ENCODE measurements at places on chromosomes 7 and 10.
A peak's percentile ranks its signal among the peaks of the same experiment; 100 is the strongest.

GRCh38 chr7:76220185-76221057 is 18.7 kb downstream of the SRRM3 start:
- DNase-seq, result no peak

- DNase-seq, result no peak
Measured at GRCh38 chr10:59864141-59864962, 42.0 kb downstream of the CCDC6 start.

DNA sequence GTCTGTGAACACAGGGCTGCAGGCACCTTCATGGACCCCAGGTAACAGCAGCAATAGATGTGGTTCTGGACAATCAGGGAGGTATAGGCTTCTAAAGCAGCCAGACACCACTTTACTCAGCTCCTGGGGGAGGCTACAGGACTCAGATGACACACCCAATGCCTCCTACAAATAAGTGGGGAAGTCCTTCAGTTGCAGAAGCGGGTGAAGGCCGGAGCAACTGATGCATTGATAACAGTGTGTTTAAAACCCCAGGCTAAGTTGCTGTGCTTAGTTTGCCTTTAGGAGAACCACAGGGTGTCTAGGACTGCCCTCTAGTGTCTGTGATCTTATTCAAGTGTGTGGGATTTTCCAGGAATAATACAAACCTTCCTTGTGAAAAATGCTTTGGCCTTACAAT is 5.9 kb upstream of the ITGA8 start:
- no peak for DNase-seq

- DNase-seq, result no peak
Measured at GRCh38 chr10:72932259-72933015, 22.2 kb downstream of the PLA2G12B start.

DNA sequence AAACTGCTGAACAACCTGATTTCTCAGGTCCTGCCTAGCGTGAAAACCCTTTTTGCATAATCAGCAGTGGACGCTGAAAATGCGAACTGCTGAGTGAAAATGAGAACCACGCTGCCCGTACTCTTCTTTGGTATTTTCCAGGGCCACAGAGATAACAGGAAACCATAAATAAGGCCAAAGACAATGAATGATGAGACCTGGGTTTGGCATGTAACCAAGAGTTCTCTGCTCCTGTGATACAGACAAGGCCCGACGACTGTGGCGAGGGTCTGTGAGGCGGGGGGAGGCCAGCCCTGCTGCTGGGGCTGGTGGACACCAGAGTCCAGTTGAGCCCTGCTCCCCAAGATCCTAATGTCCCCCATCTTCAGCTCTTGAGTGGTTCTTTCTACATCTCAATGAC is 236.0 kb downstream of the WDR11 start:
- no peak for DNase-seq

DNA sequence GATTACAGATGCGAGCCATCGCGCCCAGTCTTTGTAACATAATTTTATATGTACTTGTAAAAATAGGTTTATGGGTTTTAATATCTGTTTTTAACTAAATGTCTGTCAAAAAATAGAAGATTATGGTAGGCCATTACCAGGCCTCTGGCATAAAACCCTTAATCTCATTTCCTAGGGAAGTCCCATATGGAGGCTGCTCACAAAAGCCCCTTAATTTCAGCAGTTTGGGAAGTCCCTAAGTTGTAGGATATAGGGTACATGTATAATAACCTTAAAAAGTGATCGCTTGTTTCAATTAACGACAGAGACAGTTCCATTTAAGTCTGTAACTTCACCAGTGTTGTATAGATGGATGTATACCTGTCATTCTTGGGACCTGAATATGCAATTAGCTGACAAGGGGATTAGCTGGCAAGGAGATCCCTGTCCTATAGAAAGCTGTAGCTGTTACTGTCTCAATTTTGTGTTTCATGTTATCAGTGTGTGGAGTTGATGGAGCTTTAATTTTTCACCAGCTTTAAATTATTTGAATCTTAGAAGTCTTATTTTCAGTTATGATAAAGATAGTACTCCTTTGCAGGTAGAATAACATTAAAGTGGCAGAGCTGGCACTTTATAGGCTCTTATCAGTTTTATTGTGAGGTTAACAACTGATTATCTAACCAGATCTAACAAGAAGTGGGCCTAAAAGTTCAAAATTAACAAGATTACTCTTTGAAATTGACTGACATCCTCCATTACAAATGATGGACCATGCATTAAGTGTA is 10.5 kb downstream of the TRIM24 start:
- DNase-seq, result no peak

- no peak for DNase-seq
Measured at GRCh38 chr7:123372368-123372767, 162.0 kb downstream of the IQUB start.

- DNase-seq, result no peak
Measured at GRCh38 chr7:15399441-15399840, 162.4 kb downstream of the AGMO start.

DNA sequence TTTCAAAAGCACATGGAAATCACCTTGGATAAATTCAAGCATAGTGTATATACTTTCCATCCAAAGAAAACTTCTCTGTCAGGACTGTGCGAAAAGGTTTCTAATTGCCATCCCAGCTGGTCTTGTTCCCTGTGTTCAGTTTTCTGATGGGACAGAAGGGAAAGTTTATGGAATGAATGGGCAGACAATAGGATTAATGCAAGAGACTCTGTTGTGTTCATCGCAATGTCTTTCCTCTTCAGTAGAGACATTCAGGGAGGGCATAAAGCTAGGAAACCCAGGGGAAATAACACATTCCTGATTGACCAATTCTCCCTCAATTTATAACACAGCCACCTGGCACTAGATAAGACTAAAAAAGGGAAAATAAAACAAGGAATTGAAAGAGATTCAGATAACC is 78.9 kb downstream of the CACNA2D1 start:
- no peak for DNase-seq

GRCh38 chr10:92153-92552 is 43.1 kb upstream of the TUBB8 start:
- no peak for DNase-seq

DNA sequence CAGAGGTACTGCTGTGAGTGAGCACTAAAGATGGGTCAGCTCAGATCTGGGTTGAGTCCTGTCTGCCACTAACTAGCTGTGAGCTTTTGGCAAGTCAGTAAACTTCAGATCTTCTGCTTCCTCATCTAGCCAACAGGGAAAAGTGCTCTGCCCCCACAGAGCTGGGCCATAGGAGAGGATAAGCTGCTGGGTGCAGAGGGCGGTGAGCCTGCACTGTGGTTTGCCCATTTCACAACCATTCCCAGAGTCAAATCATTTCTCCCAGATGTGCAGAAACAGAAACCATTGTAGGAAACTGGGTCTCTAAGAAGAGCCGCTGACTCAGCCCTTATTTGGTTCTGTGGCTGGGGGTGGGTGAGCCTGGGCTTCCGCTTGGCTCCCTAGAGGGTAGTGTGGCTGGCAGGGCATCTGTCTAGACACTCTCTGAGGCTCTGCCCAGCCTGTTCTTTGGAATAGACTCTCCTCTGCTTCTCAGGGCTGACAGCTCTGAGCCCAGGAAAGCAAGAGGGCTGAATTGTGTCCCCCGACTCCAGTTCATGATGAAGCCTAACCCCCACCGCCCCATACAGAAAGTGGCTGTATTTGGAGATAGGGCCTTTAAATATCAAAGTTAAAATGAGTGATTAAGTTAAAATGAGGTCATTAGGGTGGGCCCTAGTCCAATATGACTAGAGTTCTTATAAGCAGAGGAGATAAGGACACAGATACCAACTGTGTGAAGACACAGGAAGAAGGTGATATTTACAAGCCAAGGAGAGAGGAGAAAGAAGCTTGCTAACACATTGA is 29.5 kb upstream of the ARHGAP22 start:
- DNase-seq, result peak; percentile 15

- DNase-seq, result no peak
Measured at GRCh38 chr10:103442031-103442461, 10.1 kb downstream of the CALHM2 start.

- no peak for DNase-seq
Measured at GRCh38 chr7:140866926-140867325, 57.8 kb downstream of the BRAF start.

GRCh38 chr10:130498934-130499333 is 362.7 kb downstream of the GLRX3 start:
- DNase-seq, result no peak

DNA sequence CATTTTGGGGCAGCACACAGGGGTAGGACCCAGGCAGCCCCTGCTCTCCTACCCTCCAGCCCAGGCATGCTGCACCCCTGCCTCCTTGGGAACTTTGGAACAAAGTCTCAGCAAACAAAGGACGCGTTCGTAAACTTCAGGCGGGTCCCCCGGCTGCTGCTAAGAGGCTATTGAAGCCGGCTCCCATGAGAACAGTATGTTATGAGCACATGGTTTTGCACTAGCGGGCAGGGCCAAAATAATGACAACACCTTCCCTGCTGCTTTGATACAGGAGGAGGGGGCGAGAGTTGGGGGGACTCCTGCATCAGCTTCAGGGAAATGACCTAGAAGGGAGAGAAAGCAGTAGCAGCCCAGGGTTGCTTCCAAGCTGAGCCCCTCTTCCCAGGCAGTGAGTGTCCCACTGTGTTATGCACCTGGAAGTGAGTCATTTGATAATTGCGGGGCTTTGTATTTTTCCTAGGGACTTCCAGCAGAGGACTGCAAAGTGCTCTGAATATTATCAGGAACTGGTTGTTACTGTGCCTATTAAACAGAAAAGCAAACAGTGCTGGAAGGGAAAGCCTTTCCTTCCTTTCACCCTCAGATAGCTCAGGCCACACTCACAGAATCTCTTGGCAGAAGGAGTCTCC is 6.9 kb downstream of the ITPRIP start:
- DNase-seq, result no peak

- no peak for DNase-seq
Measured at GRCh38 chr7:43764039-43764761, 5.7 kb downstream of the BLVRA start.

- no peak for DNase-seq
Measured at GRCh38 chr10:131689016-131689415, 211.8 kb upstream of the PPP2R2D start.

GRCh38 chr10:16965740-16966447 is 148.7 kb upstream of the RSU1 start:
- DNase-seq, result no peak

GRCh38 chr10:62653254-62653653 is 151.3 kb upstream of the ADO start:
- DNase-seq, result no peak

DNA sequence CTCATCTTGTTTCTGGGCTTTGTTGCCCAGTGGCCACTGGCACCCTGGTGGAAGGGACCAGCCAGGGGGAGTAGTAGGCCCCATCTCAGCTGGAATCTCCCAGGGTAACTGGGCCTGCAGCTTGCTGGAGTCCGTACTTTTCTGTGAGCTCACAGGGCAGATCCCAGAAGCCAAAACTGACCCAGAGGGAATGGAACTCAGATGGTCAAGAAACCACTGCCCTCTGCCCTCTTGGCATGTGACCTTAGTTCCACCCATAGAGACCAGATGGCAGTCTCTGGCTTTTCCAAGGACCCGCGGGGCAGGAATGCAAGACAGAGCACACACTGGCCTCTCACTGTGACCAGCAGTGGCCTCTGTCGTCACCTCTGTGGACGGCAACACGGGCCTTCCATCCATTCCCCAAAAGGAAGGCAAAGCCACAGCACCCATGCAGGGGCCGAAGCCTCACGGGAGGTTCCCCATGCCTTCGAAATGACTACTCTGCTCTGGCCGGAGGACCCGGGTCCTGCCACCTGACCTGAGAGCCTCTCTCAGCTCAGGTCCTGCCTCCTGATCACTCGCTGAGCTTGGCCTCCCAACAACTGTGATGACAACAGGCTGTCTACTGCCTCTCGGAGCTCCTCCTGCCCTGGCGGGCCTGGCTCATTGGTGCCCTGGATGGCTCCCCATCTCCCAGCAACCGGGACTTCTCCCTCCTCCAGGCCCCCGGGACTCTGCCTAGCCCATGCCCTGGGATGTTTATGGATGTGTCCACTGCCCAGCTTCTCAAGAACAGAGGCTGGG is 29.9 kb downstream of the MYL10 start:
- DNase-seq, result no peak

DNA sequence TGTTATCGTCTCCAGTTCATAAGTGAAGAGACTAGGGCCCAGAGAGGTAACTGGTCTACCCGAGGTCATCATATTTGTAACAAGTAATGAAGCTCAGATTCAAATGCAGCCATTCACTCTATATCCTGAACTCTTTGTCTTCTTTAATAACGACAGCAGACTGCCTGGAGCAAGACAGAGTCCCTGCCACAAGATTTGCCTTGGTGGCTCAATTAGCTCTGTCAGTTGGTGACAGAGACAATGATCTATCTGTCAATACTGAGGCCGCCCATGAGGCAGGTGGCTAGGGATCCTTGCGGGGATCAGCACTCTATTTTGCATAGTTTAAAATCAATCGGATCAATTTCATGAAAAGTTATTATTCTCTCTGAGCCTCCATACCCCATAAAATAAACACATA is 43.9 kb downstream of the SH3PXD2A start:
- no peak for DNase-seq

DNA sequence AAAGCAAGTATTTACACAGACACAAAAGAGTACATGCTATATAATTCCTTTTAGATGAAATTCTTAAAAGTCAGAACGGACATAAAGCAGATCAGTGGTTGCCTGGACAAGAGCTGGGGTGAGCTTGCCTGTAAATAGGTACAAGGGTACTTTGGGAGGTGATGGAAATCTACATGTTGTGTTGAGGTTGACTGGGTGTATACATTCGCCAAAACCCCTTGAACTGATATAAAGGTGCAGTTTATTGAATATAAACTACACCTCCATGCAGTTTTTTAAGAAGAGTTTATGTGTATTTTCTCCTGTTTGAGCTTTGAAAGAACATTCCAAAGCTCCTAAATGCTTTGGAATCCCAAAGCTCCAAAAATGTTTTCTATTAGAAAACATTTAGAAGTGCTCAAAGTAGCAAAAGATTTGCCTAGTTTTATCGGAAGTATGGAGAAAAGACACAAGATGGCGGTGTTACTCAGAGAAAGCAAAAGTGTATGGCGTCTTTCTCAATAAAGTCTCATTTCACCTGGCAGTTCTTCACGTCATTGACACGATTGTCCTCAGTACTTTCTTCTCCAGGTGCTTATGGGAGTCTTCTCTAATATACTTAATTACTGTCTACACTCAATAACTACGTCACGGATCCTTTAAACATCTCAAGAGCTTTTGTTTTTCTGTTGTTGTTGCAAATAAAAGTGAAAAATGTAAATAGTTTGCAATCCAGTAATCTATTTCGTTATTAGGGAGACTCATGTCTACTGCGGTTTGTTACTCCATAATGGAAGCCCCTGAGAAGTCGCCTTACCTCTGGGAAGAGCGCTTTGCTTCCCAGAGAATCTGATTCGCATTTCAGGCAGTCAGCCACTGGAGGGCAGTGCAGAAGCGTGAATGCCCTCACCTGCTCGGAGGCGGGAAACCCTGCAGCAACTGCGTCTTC is 14.7 kb upstream of the SEC61G start:
- peak; percentile 59 for DNase-seq

DNA sequence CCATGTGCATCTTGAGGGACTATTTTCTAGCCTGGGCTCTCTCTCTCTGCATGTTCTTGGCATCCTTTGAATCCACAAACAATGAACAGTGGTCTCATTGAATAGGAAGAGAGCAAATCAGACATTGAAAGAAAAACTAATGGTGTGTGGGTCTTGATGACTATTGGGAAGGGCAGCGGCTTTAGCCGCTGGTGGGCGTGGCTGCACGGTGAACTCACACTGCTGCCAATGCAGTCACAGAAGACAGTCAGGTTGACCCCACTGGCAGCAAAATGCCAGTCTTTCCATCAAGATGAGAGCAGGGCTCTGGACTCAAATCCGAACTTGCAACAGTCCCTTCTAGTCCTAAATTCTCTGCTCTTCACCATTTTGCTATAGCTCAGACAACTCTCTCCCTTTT is 91.0 kb downstream of the ADARB2 start:
- no peak for DNase-seq

Measured in CD4-positive, alpha-beta T cell treated with Interleukin-6 at 100 ng/mL for 8 hours (primary cell).